ENCODE measurements at places on chromosomes 7 and 10.

DNA sequence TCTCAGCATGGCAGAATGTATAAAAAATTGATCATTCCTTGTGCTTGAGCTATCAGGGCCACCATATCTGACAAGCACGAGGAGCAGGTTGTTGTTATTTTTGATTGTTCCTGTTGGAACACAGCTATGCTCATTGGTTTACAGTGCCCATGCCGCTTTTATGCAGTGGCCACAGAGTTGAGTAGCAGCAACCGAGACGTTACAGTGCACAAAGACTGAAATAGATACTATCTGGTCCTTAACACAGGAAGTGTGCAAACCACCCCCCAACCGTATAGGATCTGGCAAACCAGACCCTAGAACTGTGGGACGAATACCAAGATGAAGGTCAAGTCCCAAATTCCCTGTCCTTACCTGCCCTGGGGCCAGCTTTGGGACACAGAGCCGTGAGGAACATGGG lies 216.6 kb downstream of the KLF6 start:
- DNase-seq = no peak

GRCh38 chr10:62159351-62159750 lies 109.3 kb downstream of the RTKN2 start:
- DNase-seq = no peak

- DNase-seq = no peak
These were observed 1.1 kb downstream of the AUTS2 start for GRCh38 chr7:69599286-69599954.

- DNase-seq = no peak
These were observed 51.7 kb downstream of the SGMS1 start for GRCh38 chr10:50572017-50572491.

GRCh38 chr7:22597844-22598243 lies 97.9 kb upstream of the STEAP1B start:
- DNase-seq = peak; percentile 75

- DNase-seq = no peak
These were observed 80.8 kb upstream of the KLF14 start for GRCh38 chr7:130814778-130815335.

- no peak for DNase-seq
These were observed 769.7 kb downstream of the TNS3 start for GRCh38 chr7:46812101-46812675.

DNA sequence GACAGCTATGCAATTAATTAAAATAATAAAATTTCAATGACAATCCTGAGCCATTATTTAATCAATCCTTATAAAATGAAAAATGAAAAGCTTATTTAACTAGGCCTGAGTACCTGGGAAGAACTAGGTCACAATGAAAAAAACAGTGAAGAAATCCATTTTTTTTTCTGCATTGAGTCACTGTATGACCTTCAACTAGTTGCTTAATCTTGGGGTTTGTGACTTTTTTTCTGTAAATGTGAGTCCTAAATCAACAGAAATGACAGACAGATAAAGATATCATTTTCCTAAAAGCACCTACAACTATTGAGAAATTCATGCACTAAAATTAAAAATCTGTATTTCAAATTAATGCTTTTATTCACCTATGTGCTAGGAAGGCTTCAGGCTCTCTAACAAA lies 96.8 kb downstream of the TMEM26 start:
- no peak for DNase-seq

DNA sequence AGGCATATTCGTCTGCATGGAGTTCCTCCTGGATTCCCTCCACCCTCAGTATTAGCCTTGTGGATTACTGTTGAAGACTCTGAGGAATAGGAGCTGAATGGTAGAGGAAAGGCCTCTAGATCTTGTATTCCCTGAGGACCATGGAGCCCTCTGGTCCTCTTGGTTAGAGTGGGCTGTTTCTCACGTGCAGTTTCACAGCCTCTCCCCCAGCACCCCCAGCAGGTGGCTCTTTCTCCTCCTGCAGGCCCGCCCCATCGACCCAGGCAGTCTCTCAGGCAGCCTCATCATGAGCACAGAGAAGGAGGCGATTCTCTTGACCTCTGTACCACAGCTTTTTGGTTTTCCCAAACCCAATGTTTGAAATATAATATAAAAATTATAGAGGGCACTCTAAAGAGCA lies 102.0 kb downstream of the WNT2 start:
- DNase-seq = no peak

- no peak for DNase-seq
These were observed 53.0 kb downstream of the SP4 start for GRCh38 chr7:21480693-21481403.

DNA sequence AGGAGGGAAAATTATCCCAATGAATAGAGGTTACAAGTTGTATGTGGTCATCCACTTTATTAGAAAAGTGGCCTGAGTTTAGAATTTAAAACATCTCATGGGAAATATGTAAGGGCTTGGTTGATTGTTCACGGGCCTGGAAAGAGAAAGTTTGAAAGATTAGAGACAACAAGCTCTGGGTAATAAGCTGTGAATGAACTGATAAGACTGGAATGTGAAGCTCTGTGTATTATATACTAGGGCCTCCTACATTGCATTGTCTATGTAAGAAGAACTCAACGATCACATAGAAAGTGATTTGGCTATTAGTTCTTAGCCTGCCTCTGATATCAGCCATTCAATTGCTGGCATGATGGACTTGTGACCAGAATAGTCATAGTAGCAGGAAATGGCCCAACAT lies 199.2 kb upstream of the MAGI2 start:
- no peak for DNase-seq

DNA sequence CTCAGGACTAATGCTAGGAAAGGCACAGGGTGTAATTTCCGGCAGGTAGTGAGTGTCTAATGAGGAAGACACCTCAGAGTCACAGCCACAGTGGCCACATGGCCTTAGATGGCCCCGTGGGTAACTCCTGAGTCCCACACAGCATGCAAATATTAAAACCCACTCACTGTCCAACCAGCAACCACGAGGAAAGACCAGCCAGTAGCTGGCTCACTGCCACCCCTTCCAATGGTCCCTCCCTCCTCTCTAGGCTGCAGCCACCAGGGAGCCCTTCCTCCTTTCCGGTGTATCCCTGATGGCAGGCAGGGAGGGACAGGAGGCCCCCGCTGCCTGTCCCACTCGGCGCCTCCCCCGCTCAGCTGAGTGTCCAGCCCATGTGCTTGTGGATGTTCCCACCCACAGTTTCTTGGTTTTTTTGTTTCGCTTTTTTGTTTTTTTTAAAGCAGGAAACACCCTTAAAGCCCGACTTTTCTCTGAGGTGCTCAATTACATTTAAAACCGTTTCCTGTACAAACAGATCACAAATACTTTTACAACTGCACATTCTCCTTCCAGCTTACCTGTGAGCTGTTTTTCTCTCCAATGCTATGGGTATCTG lies 9.2 kb downstream of the BNIP3 start:
- DNase-seq = no peak

GRCh38 chr10:47337310-47337709 lies 10.9 kb upstream of the RBP3 start:
- DNase-seq = no peak

- no peak for DNase-seq
These were observed 1209.8 kb downstream of the REEP3 start for GRCh38 chr10:64731016-64731415.

- DNase-seq = no peak
These were observed 3.5 kb downstream of the CRHR2 start for GRCh38 chr7:30678805-30679204.

DNA sequence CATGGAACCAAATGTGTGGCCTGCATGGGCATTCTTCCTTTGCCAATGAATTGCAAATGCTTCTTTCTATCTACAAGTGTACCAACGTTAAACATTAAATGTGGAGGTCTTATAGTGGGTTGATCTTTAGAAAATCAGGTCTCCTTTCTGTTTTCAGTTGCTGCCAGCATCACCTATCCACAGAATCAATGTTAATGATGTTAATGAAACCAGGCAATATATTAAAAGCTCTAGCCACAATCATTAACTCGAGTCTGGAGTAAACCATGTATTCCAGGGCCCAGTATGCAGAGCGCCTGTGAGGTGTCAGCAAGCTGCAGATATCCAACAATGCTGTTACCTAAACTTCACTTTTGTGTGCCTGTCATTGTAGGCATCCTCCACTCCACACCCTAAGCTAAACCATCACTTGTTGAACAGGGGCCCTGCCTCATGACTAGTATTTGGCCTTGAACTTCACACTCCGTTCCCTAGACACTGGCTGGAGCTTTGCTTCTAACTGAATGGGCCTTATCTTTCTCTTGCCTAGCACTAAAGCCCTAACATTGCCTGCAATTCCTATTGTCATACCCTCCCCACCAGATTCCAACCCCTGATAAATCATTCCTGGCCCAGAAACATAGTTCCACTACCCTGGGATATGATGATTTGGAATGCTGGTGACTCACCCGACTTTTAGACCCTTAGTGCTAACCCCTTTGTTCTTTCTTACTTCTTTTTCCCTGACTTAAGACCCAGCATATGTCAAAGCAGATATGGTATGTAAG lies 24.3 kb upstream of the ITGB8 start:
- no peak for DNase-seq

GRCh38 chr10:69577268-69578232 lies 4.3 kb upstream of the NEUROG3 start:
- DNase-seq = no peak

DNA sequence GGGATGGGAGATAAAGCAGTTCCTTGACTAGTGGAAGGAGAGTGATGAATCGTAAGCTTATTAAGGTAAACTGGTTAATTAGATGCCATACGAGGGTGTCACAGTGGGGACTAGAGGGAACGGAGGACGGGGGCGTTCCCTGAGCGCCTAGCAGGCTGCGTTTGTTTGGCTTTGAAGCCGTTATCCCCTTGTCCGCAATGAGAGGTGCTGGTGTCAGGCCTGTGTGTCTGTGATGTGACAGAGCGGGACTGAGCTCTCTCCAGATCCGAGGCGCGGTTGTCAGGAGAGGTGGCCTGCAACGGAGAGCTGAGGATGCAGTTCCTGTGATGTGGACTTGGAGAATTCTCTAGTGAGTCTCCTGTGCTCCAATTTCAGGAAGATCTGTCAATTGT lies 60.0 kb upstream of the PRPS1L1 start:
- DNase-seq = no peak
